H4 (cell line): ENCODE measurements at places on chromosomes 2 and 18. TPM values are rescaled to one million over a fixed set of nuclear protein-coding genes. Genes with fewer than 3 reads are reported as not detected.

The CCL20 gene
- not detected in 2 replicates for total RNA-seq

The RAB6C gene
- total RNA-seq: not detected in 2 replicates

The SP5 gene
- total RNA-seq: not detected in 2 replicates

The NYAP2 gene
- 0.53 and 0.95 TPM in 2 replicates for total RNA-seq

The ANKRD30B gene
- total RNA-seq: 0.08 and 0.33 TPM in 2 replicates

The CLASP1 gene
- 29.2 and 33.6 TPM in 2 replicates for total RNA-seq

The PAX3 gene
- 2.3 and 5.5 TPM in 2 replicates for total RNA-seq

The KCNIP3 gene
- 4.3 and 6.1 TPM in 2 replicates for total RNA-seq

The DSG1 gene
- total RNA-seq: 0.02 TPM in 1 of 2 replicates, not detected in the other

DNA sequence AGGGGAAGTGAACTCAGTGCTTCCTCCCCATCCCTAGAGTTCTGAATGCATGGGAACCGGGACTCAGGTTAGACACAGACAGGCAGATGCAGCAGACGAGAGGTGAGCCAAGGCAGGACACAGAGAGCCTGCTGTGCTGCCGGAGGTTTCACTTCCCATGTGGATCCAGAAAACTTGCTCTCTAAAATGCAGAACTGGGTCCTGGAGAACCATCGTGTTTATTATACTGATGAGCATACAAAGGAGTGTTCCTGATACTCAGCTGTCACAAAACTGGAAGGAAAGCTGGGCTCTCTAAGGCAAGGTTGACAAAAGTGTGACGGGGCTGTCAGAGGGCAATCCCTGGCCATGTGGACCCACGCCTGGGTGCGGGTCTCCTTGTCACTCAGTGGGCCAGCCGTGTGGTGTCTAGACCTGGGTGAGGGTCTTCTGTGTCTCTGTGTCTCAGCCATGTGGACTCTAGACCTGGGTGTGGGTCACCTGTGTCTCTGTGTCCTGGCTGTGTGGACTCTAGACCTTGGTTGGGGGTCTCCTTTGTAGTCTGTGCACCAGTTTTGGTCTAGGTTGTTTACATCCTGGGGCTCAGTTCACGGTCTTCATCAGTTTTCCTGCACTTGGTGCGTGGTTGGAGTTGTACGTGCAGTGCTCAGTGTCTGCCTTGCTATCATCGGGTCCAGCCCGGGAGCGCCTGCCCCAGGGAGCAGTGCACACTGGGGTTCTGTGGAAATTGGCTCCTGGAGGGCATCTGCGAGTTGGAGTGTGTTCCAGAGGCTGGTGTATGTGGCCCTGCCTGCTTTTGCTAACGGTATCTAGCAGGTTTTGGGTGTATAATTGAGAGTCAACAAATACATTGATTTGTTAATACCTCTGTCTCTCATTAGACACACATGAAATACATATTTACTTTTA, 141.1 kb downstream of the ATP9B start:
- DNase-seq: no peak

DNA sequence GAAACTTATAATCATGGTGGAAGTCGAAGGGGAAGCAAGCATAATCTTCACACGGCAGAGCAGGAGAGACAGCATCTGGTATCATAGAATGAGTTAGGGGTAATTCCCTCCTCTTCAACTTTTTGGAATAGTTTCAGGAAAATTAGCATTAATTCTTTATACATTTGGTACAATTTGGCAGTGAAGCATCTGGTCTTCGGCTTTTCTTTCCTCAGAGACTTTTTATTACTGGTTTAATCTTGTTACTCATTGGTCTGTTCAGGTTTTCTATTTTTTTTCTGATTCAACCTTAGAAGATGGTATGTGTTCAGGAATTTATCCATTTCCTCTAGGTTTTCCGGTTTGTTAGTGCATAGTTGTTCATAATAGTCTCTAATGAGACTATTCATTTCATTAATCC, 39.7 kb upstream of the ABCA12 start:
- no peak for DNase-seq

GRCh38 chr2:64402876-64403275, 51.1 kb upstream of the LGALSL start:
- DNase-seq: peak; percentile 56

GRCh38 chr2:125479143-125479636, 1176.8 kb upstream of the GYPC start:
- no peak for DNase-seq

DNA sequence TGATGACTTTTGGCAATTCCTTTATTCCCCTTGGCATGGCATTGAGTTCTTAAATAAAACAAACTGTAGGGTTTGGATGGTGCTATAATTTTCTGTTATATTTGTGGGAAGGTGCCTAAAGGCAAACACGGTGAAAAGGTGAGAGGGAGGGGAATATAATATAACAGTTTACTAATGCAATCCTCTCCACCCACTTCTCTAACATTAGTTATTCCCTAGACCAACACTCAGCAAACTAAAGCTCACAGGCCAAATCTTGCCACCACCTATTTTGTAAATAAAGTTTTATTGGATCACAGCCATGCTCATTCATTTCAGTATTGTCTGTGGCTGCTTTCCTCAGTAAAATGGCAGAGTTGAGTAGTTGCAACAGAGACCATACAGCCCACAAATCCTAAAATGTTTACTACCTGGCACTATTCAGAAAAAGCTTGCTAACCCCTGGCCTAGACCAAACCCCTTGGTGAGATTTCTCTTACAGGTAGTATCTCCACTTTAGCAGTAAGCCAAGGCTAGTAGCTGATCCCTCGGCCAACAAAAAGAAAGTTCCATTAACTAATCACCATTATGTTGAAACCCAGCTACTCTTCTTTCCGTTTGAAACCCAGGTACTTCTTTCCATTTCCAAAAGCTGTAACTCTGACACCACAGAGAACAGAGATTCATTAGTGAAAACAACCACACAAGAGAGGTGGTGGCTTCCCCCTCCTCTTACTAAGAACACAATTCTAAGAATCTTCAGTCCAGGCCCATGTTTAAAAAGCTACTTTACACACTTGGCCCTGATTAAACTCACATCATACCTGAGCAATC, 136.1 kb upstream of the CHAC2 start:
- DNase-seq: no peak

DNA sequence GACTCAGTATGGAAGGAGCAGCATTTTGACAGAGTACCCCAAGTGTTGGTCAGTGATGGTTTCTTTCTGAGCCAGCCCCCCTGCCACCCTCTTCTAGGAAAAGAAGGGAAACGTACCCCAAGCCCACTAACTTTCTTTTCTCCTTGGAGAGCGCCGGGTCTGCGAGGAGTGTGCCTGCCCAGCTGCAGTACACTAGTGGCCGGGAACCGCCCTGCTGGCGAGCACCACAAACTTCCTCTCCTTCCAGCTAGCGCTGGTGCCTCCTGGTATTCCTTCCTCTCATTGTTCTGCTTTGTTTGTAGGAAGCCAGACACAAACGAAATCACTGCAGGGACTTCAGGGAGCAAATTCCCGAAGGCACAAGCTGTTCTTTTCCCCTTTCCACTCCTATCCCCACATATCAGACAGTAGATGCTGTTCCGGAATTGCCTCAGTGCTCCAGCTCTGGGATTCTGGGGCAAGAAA, 1.8 kb downstream of the CCDC85A start:
- peak; percentile 44 for DNase-seq

DNA sequence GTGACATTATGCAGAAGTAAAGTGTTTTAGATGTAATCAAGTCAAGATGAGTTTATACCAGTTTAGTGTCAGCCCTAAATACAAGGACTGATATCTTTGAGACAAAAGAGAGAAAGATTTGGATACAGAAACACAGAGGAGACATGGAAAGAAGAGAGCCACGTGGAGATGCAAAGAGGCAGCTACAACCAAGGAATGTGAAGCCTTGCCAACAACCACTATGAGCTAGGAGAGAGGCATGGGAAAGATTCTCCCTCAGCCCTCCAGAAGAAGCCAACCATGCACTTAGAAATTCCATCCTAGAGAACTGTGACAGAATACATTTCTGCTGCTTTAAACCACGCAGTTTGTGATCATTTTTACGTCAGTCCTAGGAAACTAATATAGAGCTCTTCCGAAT, 217.2 kb downstream of the DOK6 start:
- no peak for DNase-seq

GRCh38 chr18:58392324-58393000, 236.4 kb downstream of the ALPK2 start:
- no peak for DNase-seq

- DNase-seq: no peak
Observed at GRCh38 chr2:98623657-98624056, 15.3 kb downstream of the UNC50 start.
